ENCODE measurements at places on chromosomes 2 and 18.

GRCh38 chr2:168555283-168555682 is 99.2 kb downstream of the CERS6 start:
- DNase-seq = no peak

- no peak for DNase-seq
These were observed 10.0 kb upstream of the TTR start for GRCh38 chr18:31581498-31582197.

DNA sequence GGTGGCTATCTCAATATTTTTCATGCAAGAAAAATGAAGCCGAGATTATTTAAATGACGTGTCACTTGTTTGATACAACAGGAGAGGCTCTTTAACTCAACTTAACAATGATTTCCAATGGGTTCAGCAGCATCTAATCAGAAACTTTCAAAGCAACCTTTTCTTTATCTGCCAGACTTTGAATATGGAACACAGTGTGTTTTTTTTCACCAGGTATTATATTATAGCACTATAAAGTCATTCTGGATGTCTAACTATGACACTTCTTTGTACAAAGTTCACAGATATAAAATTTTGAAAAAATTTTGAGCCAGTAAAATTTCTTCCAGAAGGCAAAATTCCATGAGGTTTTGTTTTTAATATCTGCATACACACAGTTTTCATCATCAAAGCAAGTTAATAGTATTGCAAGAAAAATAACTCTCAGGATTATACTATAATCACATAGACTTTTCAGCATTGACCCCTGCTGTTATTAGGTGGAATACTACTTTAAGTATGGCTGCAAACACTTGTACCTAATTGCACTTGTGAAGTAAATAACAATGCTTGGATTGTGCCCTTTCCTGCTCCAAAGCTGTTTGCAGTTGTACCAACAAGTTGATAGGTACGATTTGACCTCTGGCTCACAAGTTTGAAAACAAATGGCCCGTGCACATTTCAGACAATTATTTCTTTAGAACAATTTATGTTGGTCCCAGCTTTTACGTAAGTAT is 44.0 kb upstream of the DSG1 start:
- DNase-seq = peak; percentile 67

DNA sequence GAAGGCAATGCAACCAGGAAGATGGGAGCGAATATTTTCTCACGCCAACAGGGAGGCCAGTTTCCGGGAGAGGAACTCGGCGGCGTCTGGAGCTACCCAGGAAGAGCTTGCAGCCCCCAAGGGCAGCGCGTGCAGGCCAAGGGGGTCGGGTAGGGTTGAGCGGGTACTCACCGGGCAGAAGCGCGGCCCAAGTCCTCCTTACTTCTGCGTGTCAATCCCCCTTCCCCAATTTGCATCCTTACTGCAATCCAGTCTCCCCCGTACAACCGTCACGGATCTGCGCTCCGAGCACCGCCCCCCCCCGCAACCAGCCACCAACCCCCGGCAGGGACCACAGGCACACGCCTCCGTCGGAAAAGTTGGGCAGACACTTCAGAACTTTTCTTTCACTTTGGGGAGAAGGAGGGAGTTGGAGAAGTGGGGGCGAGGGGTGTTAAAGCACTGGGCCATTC is 1.3 kb downstream of the ATP8B1 start:
- peak; percentile 91 for DNase-seq

- no peak for DNase-seq
These were observed 102.3 kb downstream of the LYPD1 start for GRCh38 chr2:132567682-132568081.

DNA sequence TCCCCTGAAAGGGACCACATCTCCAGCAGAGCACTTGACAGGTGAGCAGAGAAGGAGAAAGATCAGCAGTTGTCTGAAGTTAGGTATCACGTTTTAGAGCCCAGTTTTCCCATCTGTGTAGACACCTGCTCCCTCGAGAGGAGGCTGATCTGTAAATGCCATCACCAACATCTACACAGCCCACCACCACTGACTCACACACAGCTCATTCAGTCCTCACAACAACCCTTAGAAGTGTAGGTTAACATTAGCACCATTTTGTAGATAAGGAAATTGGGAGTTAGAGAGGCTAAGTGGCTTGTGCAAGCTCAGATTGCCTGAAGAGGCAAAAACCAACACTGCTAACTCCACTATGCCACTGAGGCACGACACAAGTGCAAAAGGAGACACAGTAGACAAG is 37.2 kb upstream of the STAT1 start:
- no peak for DNase-seq

DNA sequence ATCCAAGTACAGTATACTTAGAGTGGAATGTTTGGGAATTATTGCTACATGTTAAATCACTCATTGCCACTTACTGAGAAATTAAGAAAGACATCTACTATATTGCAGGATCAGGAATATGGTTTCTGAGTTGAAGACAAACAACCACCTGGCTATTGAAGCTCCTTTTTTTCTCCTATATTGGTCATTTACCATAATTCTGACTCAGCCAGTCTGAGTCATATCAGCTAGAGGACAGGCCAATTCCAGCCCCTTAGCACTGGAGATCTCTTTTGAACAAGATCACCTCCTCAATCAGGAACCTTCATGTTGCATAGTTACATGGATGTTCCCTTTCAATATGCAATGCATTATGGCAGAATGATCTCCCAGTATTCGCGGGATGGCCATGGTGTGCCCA is 42.7 kb upstream of the CDH19 start:
- DNase-seq = no peak

DNA sequence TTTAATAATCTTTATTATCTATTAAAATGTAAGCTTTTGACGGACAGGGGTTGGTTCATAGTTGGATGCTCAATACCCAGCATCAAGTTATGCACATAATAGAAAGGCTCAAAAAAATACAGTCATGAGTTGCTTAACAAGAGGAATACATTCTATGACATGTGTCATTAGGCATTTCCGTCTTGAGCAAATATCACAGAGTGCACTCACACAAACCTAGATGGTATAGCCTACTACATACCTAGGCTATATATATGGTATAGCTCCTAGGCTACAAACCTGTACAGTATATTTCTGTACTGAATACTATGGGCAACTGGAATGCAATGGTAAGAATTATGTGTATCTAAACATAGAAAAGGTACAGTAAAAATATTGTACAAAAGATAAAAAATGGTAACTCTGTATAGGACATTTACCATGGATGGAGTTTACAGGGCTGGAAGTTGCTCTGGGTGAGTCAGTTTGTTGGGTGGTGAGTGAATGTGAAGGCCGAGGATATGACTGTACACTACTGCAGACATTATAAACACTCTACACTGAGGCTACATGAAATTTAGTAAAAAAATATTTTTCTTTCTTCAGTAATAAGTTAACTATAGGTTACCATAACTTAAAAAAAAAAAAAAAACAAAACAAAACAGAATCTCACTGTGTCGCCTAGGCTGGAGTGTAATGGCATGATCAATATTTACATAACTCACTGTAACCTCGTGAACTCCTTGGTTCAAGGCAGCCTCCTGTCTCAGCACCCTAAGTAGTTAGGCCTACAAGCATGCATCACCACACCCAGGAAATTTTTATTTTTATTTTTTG is 201.2 kb downstream of the NBAS start:
- DNase-seq = no peak

- DNase-seq = no peak
These were observed 84.8 kb upstream of the NCKAP5 start for GRCh38 chr2:133653056-133653455.

- DNase-seq = no peak
These were observed 573.5 kb upstream of the CNTNAP5 start for GRCh38 chr2:123451542-123451941.

DNA sequence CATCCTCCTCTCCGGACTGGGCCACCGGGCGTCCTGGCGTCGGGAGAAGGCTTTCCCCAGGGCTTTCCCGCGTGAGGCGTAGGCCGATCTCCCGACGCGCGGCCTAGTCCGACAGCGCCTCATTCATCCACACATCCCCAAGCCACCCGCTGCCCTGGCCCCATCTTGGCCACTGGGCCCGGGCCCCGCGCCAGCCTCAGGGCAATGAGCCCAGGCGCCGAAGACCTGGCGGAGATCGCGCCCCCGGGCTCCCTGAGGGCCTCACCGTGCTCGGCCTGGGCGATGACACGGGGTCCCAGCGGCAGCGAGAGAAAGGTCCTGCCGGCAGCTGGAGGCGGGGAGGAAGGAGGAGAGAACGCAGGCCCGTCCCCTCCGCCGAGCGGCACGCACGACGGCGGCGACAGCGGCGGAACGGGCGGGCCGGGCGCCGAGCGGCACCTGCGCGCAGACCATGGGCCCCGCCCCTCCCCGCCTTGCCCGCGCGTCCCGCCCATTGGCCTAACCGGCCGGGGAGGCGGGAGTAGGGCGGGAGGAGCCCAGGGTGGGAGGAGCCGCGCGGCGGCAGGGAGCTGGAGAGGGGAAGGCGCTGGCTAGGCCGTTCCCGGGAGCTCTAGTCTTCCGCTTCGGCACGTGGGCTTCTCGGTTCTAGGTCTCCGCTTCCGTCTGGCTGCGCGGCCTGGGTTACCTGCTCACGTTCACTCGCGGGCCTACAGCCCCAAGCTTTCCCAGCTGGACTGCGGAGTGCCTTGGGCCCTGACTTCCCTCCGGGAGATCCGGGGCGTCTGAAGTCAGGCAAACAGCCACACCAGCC is at the start of gene OLA1:
TSS of gene OLA1 (minus strand) at position 346 of the 811 bp plus-strand sequence. CDS start 1,717 bp downstream, outside the sequence.
- peak; percentile 90 for DNase-seq

- DNase-seq = no peak
These were observed 68.4 kb downstream of the TPO start for GRCh38 chr2:1481406-1482252.

DNA sequence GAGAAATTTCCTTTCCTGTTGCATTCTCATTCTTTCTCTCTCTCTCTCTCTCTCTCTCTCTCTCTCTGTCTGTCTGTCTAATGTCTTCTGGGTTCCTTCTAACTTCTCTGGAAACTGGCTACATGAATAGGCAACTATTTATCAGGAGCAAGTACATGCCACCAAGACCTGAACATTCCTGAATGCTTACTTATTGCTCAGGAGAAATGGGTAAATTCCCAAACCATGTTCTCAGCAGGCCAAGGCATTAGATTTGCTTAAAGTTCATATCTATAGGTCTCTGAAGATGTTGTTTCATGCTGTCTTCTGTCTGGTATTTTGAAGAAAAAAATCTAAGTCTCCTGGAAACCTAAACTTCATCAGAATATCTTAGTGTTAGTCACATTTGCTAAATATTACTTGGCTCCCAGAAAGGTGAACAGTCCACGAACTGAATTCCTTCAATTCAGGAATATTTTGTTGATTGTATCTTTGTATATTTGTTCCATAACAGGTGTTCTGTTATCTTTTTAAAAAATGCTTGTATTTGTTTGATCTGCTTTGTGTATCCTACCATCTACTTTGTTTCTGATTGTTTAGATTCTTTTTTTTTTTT is 77.2 kb upstream of the FIGN start:
- no peak for DNase-seq

- no peak for DNase-seq
These were observed 45.5 kb downstream of the SLC14A2 start for GRCh38 chr18:45660746-45661145.

- DNase-seq = peak; percentile 7
These were observed 32.9 kb downstream of the HS1BP3 start for GRCh38 chr2:20617892-20618467.

DNA sequence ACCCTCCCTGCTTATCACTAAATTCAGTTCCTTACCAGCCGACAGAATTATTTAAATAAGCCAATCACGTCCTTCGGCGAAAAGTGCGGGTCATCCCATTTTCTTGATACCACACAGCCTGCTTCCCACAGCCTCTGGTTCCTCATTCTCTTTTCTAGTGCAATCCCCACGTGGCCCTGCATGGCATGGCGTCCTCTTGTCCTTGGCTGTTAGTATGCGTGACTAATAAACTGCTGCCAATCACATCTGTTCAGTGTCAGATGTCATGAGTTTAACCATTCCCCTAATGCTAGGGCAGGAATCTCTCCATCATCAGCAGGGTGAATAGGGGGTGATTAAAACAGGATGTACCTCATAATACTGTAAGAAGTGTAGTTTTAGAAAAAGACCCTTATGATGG is 62.8 kb upstream of the TSPYL6 start:
- DNase-seq = no peak

- DNase-seq = peak; percentile 82
These were observed 157.7 kb downstream of the ZNF385B start for GRCh38 chr2:179703702-179704101.

All from NCI-H1417 (cell line).